GM06990 (cell line): ENCODE measurements at places on chromosomes 13 and 19.

GRCh38 chr13:35524171-35524570 lies 47.7 kb upstream of the MAB21L1 start:
- no peak for DNase-seq

- no peak for DNase-seq
Measured at GRCh38 chr13:51323824-51324511, 15.5 kb upstream of the SERPINE3 start.

GRCh38 chr13:80527400-80527799 lies 186.5 kb upstream of the SPRY2 start:
- no peak for DNase-seq

- DNase-seq, result peak; percentile 81
Measured at GRCh38 chr19:13817615-13818371, 22.6 kb downstream of the ZSWIM4 start.

DNA sequence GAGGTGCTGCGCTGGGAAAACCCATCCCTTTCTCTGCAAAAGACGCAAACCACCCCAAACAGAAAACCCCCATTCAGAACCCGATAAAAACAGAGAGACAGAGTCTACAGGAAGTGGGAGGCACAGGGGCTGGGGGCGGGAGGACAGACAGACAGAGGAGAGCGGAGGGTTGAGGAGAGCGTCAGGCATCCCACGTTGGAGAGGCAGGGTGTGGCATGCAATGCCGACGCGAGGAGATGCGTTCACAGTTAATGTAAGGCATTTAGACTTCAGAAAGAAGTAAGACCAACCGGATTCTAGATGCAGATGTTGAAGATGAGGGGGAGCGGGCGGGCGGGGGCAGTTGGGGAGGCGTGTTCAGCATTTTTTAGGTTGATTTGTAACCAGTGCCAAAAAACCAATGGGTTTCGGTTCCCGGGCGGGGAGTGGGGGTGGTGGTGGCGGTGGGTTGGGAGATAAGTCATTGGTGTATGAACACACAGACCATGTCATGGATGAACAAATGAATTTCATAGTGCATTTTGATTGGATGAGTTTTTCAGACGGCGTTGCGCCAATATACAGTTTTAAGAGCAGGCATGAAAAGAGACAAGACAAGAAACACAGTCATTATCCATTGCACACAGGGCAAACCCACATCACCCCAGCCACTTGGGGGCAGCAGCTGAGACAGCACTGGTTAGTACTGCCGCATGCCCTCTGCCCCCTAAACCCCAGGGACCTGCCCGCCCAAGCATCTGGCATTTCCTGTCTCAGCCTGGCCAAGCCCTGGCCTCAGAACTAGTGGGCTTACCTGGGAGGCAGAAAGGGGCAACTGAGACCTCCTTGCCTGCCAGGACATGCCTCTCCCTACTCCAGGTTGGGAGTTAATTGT lies 91.3 kb downstream of the IER2 start:
- DNase-seq, result no peak

DNA sequence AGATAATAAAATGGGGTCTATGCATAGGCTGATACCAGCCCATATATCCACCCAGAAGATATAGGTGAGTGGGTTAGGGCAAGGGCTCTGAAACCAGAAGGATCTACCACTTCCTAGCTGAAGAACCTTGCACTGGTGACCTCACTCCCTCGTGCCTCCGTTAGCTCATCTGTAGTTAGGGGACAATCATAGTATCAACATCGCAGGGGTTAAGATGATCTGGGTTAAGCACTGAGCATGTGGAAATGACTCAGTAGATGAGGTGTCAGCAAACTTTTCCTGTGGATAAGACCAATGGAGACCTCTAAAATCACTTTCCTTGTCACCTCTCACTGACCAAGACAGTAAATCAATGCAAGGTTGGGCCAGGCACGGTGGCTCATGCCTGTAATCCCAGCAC lies 30.5 kb downstream of the TNFSF14 start:
- peak; percentile 39 for DNase-seq

DNA sequence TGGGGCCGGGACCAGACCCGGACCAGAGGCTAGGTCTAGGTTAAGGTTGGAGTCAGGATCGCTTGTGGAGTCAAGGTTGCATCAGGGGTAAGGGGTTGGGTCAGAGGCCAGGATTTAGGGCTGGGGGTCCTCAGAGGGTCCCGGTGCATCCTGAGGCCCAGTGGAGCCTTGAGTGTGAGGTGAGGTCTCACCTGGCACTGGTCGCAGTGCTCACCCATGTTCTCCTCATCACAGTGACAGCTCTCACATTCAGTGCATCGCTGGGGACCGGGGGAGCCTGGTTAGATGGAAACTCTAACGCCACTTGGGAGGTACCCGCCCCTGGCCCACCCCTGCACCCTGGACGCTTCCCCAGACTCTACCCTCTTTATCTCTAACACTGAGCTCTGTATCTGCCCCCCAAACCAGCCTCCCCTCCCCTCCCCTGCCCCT lies 3.1 kb downstream of the HRC start:
- DNase-seq, result no peak

DNA sequence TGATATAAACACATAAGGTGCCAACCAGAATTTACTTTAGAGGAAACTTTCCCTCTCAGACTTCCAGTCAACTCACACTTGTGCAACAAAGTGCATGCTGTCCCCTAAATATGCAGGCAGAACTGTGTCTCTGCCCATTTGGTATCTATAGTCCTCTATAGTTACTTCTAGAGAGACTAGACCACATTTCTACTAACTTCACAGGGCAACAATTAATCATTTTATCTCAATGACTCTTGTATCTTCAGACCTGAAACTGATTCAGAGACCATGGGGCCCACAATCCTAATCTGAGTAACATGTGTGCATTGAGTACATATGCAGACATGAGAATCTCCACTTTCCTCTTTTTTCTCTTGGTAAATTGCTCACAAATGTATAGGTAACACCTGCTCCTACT lies 158.1 kb downstream of the ZNF486 start:
- DNase-seq, result no peak

- no peak for DNase-seq
Measured at GRCh38 chr13:101942038-101942437, 459.8 kb downstream of the FGF14 start.

- no peak for DNase-seq
Measured at GRCh38 chr13:37225414-37226070, 120.1 kb upstream of the CSNK1A1L start.

GRCh38 chr13:98450026-98450425 lies 126.9 kb downstream of the STK24 start:
- DNase-seq, result no peak

DNA sequence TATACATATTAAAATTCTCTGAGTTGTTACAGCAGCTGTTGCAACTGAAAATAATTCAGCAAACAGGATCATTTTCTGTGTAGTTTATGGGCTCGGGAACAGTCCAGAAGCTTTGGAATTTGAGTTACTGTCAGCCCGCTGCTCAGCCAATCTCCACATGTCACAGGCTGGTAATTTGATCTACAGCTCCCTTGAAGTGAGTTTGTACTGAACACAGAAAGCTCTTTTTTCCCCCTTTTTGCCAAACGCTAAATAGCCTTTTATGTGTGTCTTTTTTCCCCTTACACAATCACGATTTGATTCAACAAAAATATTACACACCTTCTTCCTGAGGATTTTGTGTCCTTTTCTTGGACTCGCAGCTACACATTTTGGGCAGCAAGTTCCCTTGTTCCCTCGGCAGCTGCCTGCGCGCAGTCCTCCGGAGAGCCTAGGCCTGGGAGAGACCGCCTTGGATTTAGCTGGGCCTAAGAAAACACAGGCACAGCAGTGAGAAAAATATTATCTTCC lies 371.4 kb downstream of the KCNRG start:
- DNase-seq, result no peak

GRCh38 chr13:104592545-104593250 lies 1526.5 kb upstream of the SLC10A2 start:
- no peak for DNase-seq

DNA sequence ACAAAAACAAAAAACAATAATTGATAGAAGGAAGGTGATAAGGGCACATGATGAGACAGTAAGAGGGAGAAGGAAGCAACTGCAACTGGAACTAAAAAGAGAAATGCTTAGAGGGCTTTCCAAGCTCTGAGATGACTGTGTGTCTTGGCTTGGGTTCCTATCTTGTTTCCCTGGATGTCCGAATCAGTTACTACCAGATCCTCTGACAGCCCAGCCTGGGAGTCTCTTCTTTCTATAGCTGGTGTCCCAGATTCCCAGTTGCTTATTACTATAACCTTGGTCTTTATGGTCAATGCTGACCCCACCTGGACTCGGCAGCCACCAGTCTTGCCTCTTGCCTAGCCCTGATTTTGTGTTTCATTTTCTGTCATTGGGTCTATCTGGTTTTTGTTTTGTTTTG lies 116.4 kb downstream of the RFC3 start:
- DNase-seq, result no peak

DNA sequence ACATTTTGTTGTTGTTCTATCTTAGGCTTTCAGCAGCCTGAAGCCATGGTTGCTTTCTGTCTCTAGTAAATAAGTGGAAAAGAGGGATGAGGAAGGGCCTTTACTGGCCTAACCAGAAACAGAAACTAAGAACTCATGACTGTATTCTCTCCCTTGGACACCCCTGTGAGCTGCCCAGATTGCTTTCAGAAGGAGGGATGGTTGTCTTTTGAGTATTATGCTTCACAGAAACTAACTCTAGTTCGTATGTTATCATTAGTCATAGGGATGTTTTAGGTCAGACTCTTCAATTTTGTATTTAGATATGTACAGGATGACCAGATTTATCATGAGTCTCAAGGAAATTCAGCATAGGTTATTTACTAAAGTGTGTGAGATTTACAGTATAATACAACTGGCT lies 17.5 kb downstream of the BORA start:
- no peak for DNase-seq

GRCh38 chr13:107680115-107680514 lies 535.2 kb downstream of the LIG4 start:
- no peak for DNase-seq

DNA sequence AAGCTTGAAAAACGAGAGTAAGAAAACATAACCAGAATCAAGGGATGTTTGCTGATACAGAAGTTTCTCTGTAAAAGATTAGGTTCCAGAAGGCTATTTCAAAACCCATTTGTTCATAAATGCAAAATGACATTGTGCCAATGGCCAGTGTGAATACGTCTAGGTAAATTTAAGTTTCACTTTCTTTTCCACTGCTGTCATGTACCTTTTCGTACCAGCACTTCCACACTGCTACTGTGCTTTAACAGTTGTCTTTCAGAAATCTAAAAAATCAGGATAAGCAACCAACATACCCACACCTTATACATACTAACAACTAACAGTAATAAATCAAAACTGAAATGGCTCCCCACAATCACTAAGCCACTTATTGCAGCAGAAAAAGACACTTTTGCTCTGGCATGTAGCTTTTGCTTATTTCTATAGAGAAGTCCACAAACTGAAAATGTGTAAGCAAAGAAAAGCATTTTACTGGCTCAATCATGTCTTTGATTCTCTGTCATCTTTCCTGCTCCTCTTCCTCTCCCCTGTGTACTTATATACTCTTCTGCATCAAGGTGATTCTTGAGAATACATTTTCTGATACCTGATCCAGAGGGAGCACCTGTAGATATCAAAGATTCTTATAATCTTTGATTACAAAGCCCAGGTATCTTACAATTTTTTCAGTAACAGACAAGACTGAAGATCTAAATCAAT lies 34.3 kb downstream of the ELF1 start:
- DNase-seq, result no peak

DNA sequence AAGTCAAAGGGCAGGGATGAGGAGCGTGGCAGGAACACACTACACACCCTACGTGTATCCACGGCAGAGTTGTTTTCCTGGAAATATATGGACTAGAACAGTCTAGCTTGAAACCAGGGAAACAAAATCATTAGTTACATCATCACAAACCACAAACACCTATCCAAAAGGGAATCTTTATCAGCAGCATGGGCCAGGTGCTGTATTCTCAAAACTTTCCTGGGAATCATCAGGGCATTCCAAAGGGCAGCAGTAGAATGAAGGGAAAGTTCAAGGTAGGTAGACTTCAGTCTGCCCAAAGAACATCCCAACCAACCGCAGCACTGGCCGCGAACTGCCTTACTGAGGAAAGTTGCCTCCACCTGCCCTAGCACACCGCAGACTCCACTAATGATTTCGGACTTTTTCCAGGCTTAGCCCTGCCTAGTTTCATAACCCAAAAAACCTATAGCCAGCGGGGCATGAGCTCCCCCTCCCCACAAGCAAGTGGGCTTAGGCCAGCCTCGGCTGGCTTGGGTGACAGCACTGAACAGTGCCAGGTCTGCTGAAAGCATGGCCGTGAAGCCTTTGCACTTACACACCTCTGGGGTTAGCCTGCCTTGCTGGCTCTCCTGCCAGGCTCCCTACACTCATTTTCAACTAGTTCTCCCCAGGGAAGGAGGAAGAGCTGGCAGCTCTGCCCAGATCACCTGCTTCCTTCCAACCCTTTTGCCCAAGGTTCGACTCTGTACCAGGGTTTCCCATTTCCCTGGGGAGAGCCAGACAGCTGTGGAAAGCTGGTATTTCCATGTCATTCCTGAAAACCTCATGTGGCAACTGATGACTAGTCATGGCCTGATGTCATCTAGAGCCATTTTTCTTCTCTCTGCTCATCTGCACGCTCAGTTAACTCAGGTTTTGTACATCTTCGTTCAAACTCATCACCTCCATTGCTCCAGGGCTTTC lies 77.3 kb upstream of the UBAC2 start:
- DNase-seq, result no peak

GRCh38 chr19:46429999-46430398 lies 1.3 kb upstream of the PNMA8C start:
- DNase-seq, result no peak
